ENCODE measurements at places on chromosomes 2 and 18.

DNA sequence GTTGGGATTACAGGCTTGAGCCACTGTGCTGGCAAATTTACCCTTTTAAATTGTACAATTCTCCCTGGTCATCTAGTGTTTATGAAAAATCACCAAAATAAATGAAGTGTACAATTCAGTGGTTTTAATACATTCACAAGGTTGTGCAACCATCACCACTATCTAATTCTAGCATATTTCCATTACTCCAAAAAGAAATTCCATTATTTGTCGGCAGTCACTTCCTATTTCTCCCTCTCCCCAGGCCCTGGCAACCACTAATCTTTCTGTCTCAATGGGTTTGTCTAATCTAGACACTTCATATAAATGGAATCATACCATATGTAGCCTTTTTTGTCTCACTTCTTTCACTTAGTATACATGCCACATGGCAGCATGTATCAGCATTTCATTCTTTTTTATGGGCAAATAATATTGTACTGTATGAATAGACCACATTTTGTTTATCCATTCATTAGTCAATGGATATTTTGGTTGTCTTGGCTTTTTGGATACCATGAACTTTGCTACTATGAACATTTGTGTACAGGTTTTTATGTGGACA, 12.6 kb upstream of the POLE4 start:
- no peak for DNase-seq

DNA sequence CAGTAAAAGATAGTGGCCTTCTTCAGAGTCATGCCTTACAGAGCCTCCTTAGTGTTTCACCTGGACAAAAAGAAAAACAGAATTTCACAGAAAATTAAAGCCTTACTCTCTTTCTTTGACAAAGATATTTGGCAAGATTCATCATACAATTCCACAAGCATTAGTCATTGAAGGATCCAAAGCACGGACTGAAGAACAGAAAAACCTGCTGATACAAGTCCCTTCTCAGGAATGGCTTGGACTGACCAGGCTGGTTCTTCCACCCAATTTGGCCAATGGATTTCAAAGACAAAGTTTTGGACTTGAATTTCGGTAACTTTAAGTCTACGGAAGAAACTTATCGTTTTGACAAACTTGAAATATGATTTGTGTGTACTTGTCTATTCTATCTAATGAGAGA, 39.1 kb upstream of the GALNT3 start:
- DNase-seq: no peak

DNA sequence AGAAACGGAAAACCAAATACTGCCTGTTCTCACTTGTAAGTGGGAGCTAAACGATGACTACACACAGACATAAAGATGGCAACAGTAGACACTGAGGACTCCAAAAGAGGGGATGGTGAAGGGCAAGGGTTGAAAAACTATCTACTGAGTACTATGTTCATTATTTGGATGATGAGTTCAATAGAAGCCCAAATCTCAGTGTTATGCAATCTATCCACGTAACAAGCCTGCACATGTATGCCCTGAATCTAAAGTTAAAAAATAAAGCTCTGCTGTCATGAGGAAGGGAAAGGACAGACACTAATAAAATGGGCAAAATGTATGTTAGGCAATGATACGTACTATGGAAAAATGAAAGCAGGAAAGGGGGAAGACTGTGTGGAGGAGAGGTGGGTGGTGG, 376.0 kb downstream of the TGIF1 start:
- no peak for DNase-seq

DNA sequence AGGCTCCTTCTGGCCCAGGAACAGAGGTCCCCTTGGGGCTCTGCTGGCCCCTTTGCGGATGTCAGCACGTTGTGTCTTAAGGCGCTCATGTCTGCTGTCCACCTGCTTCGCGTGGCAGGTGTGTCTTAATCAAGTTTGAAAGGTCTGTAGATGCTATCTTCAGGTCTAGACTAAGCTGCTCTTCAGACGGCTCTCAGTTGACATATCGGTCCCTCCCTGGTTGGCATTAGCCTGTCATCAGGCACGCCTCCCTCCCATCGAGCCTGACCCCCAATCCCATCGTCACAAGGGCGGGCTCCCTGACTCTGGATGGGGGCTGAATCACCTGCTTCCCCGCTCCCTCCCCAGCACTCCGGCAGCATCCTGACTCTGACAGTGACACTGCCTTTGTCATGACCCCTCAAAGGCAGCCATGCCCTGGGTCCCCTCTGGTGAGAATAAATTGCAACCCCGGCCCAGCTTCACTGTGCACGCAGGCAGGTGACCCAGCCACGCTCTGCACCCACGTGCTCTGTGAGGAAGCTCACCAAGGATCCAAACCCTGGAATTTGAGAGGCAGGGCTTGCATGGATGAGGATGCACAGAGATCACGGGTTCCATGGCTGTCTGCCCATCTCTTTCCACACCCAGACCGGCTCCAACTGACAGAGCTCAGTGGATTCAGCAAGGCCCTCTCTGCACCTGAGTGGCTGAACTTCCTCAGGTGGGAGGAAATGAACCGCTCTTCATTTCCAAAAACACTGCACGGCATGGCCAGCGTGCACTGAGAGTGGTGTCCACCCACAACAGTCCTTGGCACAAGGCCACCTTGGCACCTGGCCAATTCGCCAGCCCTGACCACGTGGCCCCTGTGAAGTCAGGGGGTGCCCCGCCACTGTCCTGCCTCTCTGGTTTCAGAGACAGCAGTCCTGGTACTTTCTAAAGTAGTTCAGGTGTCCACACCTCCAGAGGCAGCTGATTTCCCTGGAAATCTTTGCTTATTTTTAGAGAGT, 110.2 kb upstream of the GPC1 start:
- no peak for DNase-seq

- no peak for DNase-seq
Observed at GRCh38 chr18:3345452-3345851, 83.5 kb downstream of the MYL12B start.

GRCh38 chr2:130819226-130819607, 17.5 kb upstream of the ARHGEF4 start:
- no peak for DNase-seq

DNA sequence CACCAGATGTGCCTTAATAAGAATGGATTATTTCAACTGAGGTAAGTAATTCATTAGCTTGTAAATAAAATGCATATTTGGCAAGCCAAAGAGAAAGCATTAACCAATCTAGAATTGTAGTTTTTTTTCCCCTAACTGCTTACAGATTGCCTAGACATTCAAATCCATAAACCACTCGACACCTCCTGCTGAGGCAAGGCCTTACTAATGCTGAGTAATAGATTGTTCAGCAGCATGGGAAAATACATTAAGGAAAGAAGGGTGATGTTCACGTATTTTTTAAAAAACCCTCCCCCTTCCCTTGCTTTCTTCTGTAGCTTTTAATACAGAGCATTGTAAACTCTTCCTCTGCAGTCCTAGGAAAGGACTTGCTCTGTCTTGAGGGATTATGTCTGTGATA, 17.0 kb upstream of the LINC00305 start:
- DNase-seq: no peak

- no peak for DNase-seq
Observed at GRCh38 chr2:174438146-174438886, 42.8 kb downstream of the SCRN3 start.

DNA sequence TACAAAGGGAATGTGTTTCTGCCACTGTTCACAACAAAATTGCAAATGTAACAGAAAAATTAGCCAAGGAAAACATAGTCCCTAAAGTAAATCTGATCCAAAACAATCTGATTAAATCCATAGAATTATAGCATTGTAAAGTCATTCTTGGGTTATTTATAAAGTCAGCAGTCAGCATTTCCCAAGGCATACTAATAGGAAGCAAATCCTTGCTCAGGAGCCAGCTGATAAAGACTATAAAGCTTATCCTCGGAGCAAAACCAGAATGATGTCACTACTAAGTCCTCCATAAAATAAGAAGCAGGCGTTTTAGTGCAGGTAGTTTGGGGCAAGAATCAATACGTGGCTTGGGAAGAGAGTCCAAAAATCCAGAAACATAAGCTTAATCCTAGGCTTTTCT, 67.3 kb upstream of the CSRNP3 start:
- DNase-seq: no peak

DNA sequence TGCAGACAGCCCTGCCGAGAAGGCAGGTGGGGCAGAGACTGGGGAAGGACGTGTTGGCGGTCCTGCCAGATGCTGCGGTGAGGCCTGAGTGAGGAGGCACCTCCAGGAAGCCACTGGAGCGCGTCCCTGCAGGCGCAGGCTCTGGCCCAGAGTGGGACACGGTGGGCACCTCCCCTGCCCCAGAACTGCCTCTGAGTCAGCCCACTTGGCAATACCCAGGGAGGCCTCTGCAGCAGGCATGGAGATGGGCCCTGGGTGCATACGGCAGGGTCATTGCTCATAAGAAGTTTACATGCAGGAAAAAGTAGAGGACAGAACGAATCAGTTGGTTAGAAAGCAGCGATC, 195.9 kb downstream of the TFCP2L1 start:
- no peak for DNase-seq

DNA sequence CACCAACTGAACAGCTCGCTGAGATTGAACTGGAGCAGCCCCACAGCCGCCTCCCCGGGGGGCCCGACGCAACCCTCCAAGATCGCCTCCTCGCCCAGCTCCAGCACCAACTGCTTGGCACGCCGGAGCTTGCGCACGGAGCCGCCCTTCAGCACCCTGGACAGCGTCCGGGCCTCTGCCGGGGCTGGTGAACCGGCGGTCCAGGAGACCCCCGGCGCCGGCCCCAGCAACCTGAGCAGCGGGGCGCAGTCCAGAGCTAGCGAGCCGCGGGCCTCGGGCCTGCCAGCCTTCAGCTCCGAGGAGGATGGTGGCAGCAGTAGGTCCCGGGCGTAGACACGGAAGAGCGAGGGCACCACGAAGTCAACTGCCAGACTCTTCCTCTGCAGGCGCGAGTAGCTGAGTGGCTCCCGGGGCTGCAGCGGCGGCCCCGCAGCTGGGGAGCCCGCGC, 1.2 kb downstream of the ALK start:
- DNase-seq: peak; percentile 42

- DNase-seq: no peak
Observed at GRCh38 chr2:121502781-121503180, 27.9 kb upstream of the RNU4ATAC start.

GRCh38 chr18:9446839-9447238, 28.5 kb upstream of the RALBP1 start:
- DNase-seq: no peak

DNA sequence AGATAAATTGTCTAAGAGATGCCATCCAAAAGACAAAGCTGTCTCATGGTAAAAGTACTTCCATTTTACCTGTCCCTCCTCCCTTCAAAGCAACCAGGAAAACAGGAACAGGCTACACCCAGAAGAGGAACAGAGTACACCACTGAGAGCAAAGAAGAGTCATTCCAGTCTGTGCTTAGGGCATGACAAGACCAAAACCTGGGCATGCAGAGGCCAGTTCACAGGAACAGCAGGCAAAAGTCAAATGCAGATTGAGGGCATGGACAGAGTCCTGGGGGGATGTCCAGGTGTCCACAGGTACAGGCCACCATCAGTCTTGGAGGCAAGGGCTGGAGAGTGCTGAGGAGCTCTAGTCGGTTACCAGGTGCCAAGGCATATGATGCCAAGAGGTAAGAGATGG, 23.7 kb downstream of the PLEK start:
- no peak for DNase-seq

GRCh38 chr2:134704173-134704572, 14.6 kb downstream of the TMEM163 start:
- no peak for DNase-seq

- DNase-seq: no peak
Observed at GRCh38 chr18:74728586-74728985, 130.9 kb downstream of the ZNF407 start.

DNA sequence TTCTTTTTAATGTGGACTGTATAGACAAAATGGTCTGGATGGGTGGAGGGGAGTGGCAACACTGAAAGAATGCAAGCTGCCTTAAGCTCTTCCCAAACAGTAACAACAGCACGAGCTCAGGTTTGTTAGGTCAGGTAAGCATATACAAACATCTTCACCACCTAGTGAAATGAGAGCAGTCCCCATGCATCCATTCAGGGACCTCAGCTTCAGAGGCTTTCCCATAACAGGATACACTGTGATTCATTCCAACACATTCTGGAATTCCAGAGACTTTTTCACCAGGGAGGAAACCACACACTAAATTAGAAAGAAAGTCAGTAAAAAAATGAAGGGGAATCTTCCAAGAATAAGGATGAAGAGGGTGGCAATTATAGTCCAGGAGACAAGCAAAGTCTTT, 50.4 kb upstream of the BZW1 start:
- no peak for DNase-seq

GRCh38 chr2:3563521-3563976, 5.4 kb upstream of the RNASEH1 start:
- DNase-seq: no peak

GRCh38 chr2:230972046-230972445, 23.9 kb upstream of the SPATA3 start:
- no peak for DNase-seq

GRCh38 chr2:56671973-56672569, 488.3 kb downstream of the CCDC85A start:
- no peak for DNase-seq

GRCh38 chr2:32289165-32289999, 11.7 kb downstream of the YIPF4 start:
- DNase-seq: no peak

DNA sequence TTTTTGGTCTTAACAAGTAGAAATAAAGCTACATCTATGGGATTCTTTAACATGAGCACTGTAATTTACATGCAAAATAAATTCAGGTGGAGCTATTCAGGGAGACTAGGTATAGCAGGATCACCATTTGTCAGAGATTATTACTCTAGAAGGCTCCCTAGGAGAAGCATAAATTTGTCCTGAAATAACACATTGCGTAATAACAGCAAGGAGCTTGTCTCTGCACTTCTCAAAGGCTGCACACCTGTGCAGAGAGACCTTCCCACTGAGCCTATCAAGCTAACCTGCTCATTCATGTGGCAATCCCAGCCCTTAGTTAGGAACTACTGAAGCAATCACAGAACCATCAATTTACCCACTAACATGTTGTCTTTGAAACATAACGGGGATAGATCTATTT, 437.4 kb upstream of the MC4R start:
- DNase-seq: no peak

DNA sequence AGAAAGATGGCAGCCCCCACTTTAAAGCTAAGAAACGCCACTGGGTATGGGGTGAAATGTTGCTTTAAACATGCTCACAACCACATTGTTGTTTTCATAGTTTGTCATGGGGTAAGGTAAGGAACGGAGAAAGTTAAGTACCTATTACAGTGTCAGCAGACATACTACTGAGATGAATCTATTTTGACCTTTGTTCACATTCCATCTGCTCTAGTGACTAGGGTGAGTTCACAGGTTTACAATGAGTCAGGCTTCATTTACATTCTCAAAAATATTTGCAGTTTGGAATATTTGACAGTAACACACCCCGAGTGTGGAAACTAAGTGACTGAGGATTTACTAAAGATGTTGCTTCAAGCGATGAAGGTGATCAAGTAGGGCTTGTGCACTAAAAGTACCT, 428.7 kb upstream of the ACVR2A start:
- no peak for DNase-seq

All from stimulated activated CD4-positive, alpha-beta T cell treated with anti-CD3 and anti-CD28 coated beads, Interleukin-15, amount 100 ng/mL, for 48 hours (primary cell).